ENCODE measurements at places on chromosomes 7 and 10. TPM values are rescaled to one million over a fixed set of nuclear protein-coding genes. Genes with fewer than 3 reads are reported as not detected.

Gene C10orf90
- 20.2 TPM for polyA plus RNA-seq

Gene NDUFB8
- polyA plus RNA-seq, result 122 TPM

Gene MSS51
- polyA plus RNA-seq, result 3.8 TPM

Gene DNAAF5
- polyA plus RNA-seq, result 27.4 TPM

Gene UBTD1
- polyA plus RNA-seq, result 13.6 TPM

Gene CARD11
- polyA plus RNA-seq, result 2.4 TPM

Gene SLC18A3
- polyA plus RNA-seq, result not detected

Gene GATAD1
- 45.3 TPM for polyA plus RNA-seq

Gene PPP1R9A
- 21.9 TPM for polyA plus RNA-seq

Gene GPR146
- polyA plus RNA-seq, result 5.1 TPM

Gene ZPBP
- polyA plus RNA-seq, result 0.39 TPM

Gene NRCAM
- polyA plus RNA-seq, result 15.9 TPM

Gene CYP2E1
- 2.2 TPM for polyA plus RNA-seq

Gene HSPA12A
- 13.8 TPM for polyA plus RNA-seq

Gene MEIG1
- 0.34 TPM for polyA plus RNA-seq

Gene GPR26
- polyA plus RNA-seq, result not detected

Gene SPACDR
- 6.2 TPM for polyA plus RNA-seq

Gene CLDN15
- polyA plus RNA-seq, result 11.5 TPM

Gene ADCK2
- polyA plus RNA-seq, result 15.2 TPM

DNA sequence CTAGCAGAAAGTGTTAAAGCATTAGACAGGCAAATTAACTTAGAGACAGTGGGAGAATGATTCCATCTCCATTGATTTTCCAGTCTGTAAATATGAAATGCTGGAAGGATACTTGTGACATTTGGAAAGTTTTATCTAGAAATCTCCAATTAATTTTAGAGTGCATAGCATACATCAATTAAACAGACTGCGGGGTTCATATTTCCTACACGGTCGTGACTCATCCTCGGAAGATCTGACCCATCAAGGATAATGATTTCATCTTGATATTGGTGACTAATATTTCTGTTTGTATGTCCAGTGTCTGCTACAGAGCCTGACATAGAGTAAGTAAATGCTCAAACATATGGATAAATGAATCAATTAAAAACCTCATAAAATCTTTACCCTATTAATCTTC lies 474.9 kb downstream of the KCNMA1 start:
- DNase-seq, result no peak

GRCh38 chr10:45373576-45374349 lies at the start of gene ALOX5:
ALOX5 (plus strand) TSS chr10:45374216; CDS start chr10:45374280, 64 bp downstream.
- no peak for DNase-seq

DNA sequence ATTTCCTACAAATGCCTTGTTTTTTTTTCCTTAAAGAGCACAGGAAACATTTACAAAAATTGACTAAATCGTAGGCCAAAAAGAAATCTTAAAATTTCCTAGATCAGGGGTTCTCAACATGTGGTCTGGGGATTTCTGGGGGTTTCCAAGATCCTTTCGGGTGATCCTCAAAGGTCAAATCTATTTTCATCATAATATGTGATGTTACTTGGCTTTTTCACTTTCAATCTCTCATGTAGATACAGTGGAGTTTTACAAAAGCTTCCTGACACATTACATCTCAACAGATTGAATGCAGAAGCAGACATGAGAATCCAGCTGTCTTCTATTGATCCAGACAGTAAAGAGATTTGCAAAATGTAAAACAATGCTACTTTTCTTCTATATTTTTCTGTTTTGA lies 497.3 kb downstream of the INHBA start:
- no peak for DNase-seq

GRCh38 chr7:151687523-151688235 lies 168.0 kb upstream of the RHEB start:
- no peak for DNase-seq

DNA sequence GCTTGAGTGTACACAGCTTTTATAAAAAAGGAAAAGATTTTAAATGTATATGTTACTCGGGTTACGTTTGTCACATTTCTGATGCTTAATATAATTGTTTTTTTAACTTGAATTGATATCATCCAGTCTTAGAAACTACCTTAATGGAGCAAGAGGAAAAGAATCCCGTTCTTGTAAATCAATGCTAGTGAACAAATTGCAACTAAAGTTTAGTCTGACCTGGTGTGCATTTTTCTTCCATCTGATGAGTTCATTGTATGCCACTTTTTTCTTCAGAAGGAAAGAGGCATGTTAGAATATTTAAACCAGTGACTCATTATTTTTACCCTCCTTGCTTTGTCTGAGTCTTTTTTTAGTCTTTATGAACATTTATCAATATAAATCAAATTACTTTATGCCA lies 34.7 kb downstream of the NET1 start:
- DNase-seq, result no peak

GRCh38 chr10:48957361-48958151 lies 17.9 kb upstream of the LRRC18 start:
- DNase-seq, result no peak

DNA sequence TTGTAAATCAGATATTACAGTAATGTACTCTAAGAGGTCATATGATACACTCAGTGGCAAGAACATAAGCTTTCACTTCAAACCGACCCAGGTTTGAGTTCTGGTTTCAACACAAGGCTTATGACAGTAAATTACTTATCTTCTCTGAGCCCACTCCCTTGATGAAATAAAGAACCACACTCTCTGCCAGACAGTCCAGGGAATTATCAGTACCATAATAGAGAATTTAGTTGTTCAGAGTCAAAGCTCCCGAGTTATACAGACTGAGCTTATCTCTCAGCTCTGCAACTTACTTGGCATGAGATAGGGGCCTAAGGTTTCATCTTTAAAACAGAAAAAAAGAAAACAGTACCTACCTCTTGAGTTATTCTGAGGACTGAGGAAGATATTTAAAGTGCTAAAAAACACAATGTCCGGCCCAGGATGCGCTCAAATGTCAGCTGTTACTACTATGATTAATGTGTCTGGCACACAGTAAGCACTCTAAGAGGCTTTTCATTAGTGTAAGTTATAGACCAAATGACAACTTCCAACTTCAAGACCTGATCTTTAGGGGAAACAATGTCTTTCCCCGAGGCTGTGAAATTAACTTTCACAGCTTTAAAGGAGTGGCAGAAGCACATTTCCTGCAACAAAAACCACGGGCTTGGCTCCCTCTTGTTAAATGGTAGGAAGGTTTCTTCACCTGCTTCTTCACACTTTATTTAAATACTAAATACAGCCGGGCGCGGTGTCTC lies 38.1 kb downstream of the UBE2H start:
- no peak for DNase-seq

GRCh38 chr7:101559586-101559985 lies 69.5 kb downstream of the MYL10 start:
- no peak for DNase-seq

DNA sequence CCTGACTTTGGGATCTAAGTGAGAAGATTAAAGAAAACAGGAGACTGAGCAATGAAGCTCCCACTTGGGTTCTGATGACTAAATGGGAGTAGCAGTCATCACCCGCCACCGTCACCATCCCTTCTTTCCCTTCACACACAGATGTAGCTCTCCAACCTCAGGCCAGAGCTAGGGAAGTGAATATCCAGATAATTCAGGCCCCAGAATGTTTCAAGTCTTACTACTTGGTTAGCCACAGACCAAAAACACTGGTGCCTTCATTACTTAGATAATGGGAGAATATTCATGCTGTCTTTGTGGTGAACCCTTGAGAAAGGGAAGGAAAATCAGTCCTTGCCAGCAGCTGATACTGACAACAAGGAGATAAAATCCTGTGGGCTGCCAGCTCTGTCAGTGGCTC lies 100.7 kb downstream of the OSBPL3 start:
- DNase-seq, result no peak

DNA sequence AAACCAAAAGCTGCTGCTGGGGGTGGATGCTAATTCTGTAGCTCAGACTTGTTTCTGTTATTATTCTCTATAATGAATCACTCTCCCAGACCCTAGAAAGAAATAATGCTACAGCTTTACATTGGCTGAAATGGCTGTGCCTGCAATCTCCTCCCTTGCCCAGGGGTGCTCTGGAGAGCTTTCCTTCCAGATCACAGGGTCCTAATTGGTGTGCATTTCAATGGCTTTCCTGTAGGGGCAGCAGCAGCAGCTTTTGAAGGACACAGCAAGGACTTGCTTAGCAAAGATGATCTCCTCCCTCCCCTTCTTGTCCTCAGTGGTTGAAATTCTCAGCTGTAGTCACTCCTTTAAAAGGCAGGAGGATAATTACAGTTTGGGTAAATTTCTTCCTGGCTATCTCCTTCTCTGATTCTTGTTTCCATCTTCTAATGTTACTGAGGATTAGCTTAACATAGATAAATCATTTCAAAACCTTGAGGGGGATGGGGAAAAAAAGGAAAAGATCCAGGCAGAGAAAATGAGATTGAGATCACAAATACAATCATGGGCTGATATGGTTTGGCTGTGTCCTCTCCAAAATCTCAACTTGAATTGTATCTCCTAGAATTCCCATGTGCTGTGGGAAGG lies 120.2 kb upstream of the CTTNBP2 start:
- no peak for DNase-seq

GRCh38 chr7:38321967-38322366 lies 48.5 kb upstream of the TARP start:
- no peak for DNase-seq

GRCh38 chr7:132131196-132131595 lies 445.1 kb downstream of the PLXNA4 start:
- no peak for DNase-seq

- DNase-seq, result no peak
Measured at GRCh38 chr10:130018730-130019185, 54.7 kb upstream of the EBF3 start.

- DNase-seq, result no peak
Measured at GRCh38 chr7:39606941-39607340, 16.4 kb upstream of the RALA start.

- DNase-seq, result no peak
Measured at GRCh38 chr10:86730227-86730626, 26.2 kb upstream of the BMPR1A start.

DNA sequence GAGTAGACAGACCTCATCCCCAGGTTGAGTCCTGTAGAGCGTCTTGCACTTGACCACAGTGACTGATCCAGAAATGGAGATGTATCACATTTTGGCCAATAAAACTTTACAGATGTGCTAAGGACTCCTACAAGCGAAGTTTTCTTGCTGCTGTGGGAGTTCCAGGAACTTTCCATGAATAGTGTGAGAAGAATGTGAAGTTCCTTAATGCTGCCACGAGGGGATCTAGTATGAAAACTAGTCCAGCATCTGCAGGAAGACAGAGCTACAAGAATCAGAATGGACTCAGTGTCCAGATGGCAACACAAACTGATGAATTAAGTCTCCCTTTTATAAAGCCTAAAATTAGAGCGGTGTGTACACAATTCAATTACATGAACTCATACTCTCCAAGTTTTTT lies 14.8 kb upstream of the LSM8 start:
- no peak for DNase-seq

GRCh38 chr7:19619122-19619521 lies 89.7 kb downstream of the POLR1F start:
- no peak for DNase-seq

GRCh38 chr7:151736403-151736909 lies 140.5 kb downstream of the PRKAG2 start:
- peak; percentile 70 for DNase-seq

- no peak for DNase-seq
Measured at GRCh38 chr10:69327463-69328379, 49.4 kb downstream of the HK1 start.

- peak; percentile 66 for DNase-seq
Measured at GRCh38 chr10:27680006-27680557, 65.5 kb downstream of the MKX start.

DNA sequence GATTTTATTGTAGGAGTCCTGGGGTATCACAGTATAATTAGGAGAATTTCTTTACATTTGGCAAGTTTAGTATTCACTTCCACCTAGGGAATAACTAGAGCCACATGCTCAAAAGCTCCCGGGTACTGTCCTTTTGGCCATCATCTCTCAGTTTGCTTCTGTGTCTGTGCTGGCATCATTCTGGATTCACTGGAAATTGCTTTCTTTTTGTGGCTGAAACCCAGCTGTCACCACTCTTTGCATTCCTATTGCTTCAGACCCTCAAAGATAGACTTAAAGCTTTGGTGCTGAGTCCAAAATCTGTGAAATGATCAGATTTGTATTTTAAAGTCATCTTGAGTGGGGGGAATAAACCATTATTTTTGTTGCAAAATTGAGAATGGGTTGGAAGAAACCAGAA lies 8.9 kb downstream of the SDK1 start:
- DNase-seq, result no peak

DNA sequence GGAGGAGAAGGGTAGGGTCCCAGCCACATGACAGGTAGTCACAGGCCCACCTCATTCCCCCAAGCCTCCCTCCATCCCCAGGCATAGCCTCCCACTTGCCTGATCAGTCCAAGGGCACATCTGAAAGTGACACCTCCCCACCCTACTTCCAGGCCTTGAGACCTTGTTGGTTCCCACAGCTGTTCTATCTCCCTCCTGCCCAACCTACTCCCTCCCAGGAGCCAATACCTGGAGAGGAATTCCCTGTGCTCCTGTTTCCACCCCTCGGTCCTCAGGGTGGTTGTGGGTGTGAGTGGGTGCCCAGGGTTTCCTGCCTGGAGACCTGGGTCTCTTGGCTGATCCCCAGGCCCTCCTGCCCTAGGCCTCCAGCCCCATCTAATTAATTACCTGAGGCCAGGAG lies 11.6 kb upstream of the IMPDH1 start:
- DNase-seq, result no peak

DNA sequence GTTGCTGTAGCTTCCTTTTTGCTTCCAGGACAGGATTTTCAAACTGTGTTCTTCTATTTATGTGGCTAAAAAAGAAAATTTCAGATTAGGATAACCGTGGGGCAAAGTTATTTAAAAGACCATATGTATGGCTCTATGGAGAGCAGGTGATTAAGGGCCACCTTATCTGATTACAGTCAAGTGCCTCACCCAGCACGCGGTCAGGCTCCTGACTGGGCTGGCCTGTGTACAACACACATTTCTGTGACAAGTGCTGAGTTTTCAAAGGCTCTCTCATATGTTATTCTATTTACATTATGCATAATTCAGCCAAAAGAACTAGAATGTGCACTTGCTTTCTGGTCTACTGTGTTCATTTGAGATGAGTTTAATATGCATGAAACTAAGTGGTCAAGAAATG lies 547.4 kb downstream of the PHTF2 start:
- no peak for DNase-seq

DNA sequence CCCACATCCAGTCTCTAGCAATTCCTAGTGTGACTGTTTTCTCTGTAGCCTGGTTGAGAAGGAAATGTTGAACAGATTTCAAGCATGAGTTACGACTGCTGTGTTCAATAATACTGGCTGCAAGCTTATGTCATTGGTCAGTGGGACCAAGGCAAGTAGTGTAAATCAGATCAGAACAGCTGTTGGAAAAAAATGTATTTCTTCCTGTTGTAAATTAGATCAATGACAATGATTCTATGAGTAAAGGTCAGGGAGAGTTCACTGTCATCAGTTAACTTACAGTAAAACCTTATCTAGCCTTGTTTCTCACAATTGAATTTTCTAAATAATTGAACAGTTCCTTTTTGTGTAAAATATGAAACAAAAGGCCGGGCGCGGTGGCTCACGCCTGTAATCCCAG lies 6.7 kb downstream of the OTUD1 start:
- no peak for DNase-seq
